WTC11 (cell line): ENCODE measurements at places on chromosomes 5 and 9. TPM values are rescaled to one million over a fixed set of nuclear protein-coding genes. Genes with fewer than 3 reads are reported as not detected.

DNA sequence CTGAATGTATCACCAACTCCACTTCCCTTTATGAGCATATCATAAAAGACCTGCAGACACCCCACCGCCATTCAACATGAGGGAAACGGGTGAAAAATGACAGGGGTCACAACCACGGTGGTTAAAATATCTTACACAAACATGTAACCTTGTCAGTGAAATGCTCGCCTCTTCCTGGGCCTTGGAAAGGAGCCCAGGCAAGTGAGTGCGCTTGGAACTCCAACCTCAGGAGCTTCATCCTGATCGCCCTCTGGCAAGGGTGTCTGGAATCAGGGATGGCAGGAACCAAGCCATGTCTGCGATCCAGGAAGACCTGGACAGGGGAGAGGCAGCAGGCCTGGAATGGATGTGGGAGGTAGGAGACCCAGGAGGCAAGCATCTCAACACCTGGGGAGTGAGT is 282.7 kb downstream of the GAS1 start:
- no peak for DNase-seq

GRCh38 chr5:117679046-117679445 is 1104.4 kb upstream of the SEMA6A start:
- DNase-seq, result no peak

DNA sequence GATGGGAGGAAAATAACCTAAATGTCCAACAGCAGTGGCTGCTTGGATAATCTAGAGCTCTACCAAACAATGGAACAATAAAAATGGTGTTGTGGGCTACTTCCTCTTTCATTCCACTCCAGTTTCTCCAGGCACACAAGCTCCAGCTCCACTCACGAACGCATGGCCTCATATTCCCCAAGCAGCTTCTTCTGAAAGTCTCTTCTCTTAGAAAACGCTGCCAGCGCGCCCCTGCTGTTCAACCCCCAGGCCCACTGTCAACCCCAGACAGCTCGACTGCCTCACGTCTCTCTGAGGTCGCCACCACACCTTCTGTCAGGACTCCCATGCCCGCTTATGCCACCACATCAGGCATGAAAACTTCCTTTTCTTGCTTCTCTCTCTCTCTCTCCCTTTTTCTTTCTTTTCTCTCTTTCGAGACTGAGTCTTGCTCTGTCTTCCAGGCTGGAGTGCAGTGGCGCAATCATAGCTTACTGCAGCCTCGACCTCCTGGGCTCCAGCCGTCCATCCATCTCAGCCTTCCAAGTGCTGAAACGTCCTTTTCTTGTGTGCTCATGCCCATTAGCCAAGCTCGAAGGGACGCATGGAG is 16.2 kb downstream of the OR2V2 start:
- no peak for DNase-seq

GRCh38 chr9:137147793-137148160 is 8.8 kb downstream of the GRIN1 start:
- DNase-seq, result no peak

DNA sequence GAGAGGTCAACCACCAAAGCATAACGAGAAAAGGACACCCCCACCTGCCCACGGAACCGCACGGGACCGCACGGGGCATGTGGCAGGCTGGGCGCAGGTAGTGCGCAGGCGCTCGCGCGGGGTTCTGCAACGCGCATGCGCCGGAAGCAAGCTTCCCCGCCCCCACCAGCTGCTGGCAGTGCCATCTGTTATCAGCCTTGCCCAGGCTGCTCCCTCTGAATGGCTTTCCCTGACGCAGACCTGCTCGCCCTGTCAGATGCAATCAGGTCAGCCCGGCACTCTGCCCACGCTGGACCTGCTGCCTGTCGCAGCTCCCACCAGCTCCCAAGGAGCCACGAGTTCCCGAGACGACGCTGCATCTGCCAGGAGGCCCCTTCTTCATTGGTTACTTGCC is 22.8 kb downstream of the PTCH1 start:
- no peak for DNase-seq

- no peak for DNase-seq
Observed at GRCh38 chr5:2399096-2399495, 352.4 kb downstream of the IRX2 start.

STC2 gene
- total RNA-seq, result 38.5 to 57.0 TPM (median 38.5 TPM) in 3 replicates

PITX1 gene
- total RNA-seq, result 0.07 to 0.23 TPM (median 0.13 TPM) in 3 replicates

DNA sequence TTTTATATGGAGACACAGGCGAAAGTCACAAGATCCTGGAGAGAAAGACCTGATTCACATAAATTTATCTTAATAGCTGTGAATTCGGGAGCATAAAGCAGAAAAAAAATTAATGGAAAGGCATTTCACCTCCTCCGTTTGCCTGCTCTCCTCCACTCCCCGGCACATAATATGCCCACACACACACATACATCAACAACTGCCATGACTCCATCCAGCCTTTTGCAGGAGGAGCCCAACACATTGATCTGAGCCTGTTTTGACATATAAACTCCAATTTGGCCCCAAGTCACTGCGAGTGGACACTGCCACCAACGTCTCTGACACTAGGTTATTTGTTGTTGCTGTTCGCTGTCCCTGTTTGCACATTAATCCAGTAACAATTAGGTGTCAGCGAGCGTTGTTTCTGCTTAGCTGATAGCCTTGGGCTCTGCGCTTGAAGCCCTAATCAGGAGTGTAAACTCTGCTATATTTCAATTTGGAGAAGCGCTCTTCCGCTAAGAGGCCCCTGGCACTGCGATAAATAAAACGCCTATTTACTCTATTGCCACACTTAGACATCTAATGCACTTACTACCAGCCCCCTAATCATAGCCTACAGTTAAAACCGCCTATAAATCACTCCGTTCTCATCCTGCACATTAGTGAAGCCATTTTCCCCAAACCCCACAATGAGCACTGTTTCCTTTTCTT is 195.8 kb upstream of the TBCA start:
- no peak for DNase-seq

DNA sequence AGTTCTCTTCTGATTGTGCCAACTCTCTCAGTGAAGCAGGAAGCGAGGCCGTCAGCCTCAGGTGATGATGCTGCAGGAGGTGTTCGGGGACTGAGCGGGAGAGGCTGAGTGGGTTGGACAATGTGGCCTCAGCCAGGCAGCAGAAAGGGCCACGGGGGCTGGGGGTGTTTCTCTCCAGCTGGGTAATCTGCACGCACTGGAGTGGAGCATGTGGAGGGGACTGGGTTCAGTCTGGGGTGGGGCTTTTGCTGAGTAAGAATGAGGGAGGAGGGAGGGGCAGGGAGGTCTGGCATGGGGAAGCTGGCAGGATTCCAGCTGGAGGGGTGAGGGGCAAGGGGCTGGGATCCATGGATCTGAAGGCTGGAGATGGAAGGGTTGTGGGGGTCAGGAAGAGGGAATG is 60.8 kb upstream of the PHYKPL start:
- no peak for DNase-seq

DNA sequence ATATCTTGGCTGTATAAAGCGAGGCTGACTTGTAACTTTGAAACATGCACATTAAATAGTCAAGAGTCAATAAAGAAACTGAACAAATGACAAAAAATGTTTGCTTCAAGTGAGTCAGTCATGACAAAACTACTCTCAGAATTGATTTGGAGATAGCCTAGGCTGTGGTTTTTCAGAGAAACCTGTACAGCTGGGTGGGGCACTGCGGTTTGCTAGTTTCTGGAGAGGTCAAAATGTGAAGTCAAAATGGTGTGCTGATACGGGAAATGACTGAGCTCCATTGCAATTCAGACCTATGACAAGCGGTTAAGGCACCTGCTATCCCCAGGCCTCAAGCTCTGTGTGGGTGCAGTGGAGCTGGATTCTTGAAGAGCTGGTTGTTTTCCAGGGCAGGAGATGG is 10.3 kb upstream of the CD180 start:
- DNase-seq, result no peak

NOL8 gene
- 26.6 to 32.3 TPM (median 32.2 TPM) in 3 replicates for total RNA-seq

NEUROG1 gene
- 0.13 to 0.18 TPM in 2 of 3 replicates, not detected in the other for total RNA-seq

GPX3 gene
- 24.5 to 26.9 TPM (median 26.2 TPM) in 3 replicates for total RNA-seq

DNA sequence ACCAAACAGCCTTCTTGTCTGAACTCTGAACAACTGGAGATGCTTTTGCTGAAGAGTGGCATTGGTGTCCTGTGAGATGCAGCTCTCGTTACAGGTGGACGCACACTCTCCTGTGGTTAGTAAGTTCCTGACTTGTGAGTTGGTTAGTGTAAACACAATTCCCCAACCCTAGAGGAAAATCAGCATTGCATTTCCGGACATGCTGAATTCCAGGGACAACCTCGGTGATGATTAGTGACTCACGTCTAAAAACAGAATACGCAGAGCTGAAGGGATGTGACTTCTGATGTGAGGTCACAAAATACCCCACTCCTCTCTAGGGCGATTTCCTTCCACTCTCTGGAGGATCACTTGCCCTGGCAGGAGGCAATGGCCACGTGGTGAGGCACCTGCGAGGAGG is 5.0 kb downstream of the OR2V2 start:
- DNase-seq, result no peak

DNA sequence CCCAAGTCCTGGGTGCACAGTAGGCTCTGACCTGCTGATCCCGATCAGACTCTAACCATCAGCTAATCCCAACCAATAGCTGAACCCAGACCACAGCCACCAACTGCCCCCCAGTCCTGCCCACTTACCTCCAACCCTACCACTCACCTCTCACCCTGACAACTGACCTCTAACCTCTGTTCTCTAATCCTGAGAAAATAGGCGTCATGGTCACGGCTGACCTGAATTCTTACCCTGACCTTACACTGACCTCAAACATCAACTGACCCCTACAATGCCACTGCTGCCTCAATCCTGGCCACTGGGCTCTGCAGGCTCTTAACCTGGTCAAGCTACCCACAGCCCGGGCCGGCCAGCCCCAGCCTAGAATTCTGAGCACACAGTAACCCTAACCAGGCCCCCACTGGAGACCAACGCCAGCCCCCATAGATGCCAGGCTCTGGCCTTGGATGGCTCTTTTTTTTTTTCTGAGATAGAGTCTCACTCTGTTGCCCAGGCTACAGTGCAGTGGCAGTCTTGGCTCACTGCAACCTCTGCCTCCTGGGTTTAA is 63.8 kb upstream of the ASS1 start:
- DNase-seq, result no peak

- DNase-seq, result no peak
Observed at GRCh38 chr5:91839721-91840120, 456.6 kb upstream of the ARRDC3 start.

OBP2B gene
- total RNA-seq, result not detected in 3 replicates

- no peak for DNase-seq
Observed at GRCh38 chr5:78889369-78890140, 95.6 kb downstream of the ARSB start.

DNA sequence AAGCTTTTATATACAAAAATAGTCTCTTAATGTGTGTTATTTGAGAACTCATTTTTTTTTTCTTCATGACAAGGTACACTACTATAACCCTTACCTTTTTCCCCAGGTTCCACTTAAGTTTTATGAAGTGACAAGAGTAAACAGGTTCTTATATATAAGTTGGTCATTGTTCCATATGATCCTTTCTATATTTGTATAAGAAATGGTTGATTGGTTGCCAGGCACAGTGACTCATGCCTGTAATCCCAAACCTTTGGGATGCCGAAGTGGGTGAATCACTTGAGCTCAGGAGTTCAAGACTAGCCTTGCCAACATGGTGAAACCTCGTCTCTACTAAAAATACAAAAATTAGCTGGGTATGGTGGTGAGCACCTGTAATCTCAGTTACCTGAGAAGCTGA is 108.3 kb downstream of the PCSK1 start:
- DNase-seq, result no peak

ANXA2R gene
- total RNA-seq, result 0.72 to 1.1 TPM (median 0.96 TPM) in 3 replicates

SV2C gene
- 0.05 to 0.09 TPM (median 0.07 TPM) in 3 replicates for total RNA-seq
